PC-3 (cell line): ENCODE measurements at places on chromosomes 12 and 14. TPM values are rescaled to one million over a fixed set of nuclear protein-coding genes. Genes with fewer than 3 reads are reported as not detected.

CRIP2 gene
- 100 and 109 TPM in 2 replicates for total RNA-seq

IAPP gene
- not detected in 2 replicates for total RNA-seq

GRCh38 chr12:122886851-122887818, 8.8 kb downstream of the VPS37B start:
- DNase-seq = peak; percentile 97
- no peaks in the 10 kb centered on the region for H3K27me3 ChIP-seq
- H3K27ac ChIP-seq = peak overlapping the region; percentile 90
- peaks cover 80% of the 10 kb centered on the region for H3K4me1 ChIP-seq
- peaks cover 4% of the 10 kb centered on the region; the same call in 1 of the 2 replicates for H3K36me3 ChIP-seq

GRCh38 chr12:94560431-94561221, 89.7 kb downstream of the TMCC3 start:
- no peaks in the 10 kb centered on the region for H3K27me3 ChIP-seq
- H3K4me1 ChIP-seq = peaks cover 29% of the 10 kb centered on the region
- H3K4me3 ChIP-seq = peak overlapping the region; percentile 46; the same call in 1 of the 2 replicates
- 0 out of 2 replicates have a peak, but pooled peaks cover 3% of the 10 kb centered on the region for H3K36me3 ChIP-seq

GRCh38 chr12:89864411-89864810, 155.8 kb upstream of the ATP2B1 start:
- H3K36me3 ChIP-seq = no peaks in the 10 kb centered on the region
- peaks cover 2% of the 10 kb centered on the region; the same call in 1 of the 2 replicates for H3K4me1 ChIP-seq
- no peaks in the 10 kb centered on the region for H3K27me3 ChIP-seq
- H3K27ac ChIP-seq = no peak overlapping the region
- DNase-seq = no peak
- no peak overlapping the region for H3K4me3 ChIP-seq

- H3K27ac ChIP-seq = no peak within 1 kb of the TSS
- H3K27me3 ChIP-seq = no peaks in the 10 kb centered on the region
- DNase-seq = no peak
- H3K4me1 ChIP-seq = no peaks in the 10 kb centered on the region
- H3K4me3 ChIP-seq = no peak within 1 kb of the TSS
- no peaks in the 10 kb centered on the region for H3K36me3 ChIP-seq
Measured at GRCh38 chr12:7935590-7936581, at the start of gene SLC2A3. Gene SLC2A3 (minus strand): TSS chr12:7936187. CDS start chr12:7936034, 153 bp downstream.

- H3K4me1 ChIP-seq = peaks cover 58% of the 10 kb centered on the region
- H3K4me3 ChIP-seq = no peak overlapping the region
- DNase-seq = no peak
- H3K36me3 ChIP-seq = no peaks in the 10 kb centered on the region
- H3K27ac ChIP-seq = no peak overlapping the region
Measured at GRCh38 chr12:3316776-3317480, 174.1 kb upstream of the PRMT8 start.

- no peaks in the 10 kb centered on the region for H3K27me3 ChIP-seq
- no peak overlapping the region for H3K27ac ChIP-seq
- peaks cover 10% of the 10 kb centered on the region for H3K4me1 ChIP-seq
- H3K4me3 ChIP-seq = no peak overlapping the region
Measured at GRCh38 chr12:63021116-63021515, 86.2 kb upstream of the PPM1H start.

DNA sequence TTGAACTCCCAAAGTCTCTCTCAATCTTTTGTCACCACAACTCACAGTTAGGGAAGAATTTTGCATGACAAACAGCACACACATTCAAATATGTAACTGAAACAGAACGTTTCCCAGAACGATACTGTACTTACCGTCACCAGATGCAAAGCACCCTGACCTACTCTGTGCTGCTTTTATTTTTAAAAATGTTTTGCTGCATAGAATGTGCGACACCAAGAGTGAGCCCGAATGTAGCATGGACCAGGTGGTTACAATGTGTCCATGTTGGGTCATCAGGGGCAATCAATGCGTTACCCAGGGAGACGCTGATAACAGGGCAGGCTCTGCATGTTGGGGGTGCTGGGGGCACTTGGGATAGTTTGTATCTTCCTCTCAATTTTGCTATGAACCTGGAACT, 14.6 kb upstream of the EIF5 start:
- H3K36me3 ChIP-seq = no peaks in the 10 kb centered on the region
- no peaks in the 10 kb centered on the region for H3K4me1 ChIP-seq
- no peak for DNase-seq
- no peaks in the 10 kb centered on the region for H3K27me3 ChIP-seq
- H3K4me3 ChIP-seq = no peak overlapping the region
